AG04449 (cell line): ENCODE measurements at places on chromosomes 5 and 9.

DNA sequence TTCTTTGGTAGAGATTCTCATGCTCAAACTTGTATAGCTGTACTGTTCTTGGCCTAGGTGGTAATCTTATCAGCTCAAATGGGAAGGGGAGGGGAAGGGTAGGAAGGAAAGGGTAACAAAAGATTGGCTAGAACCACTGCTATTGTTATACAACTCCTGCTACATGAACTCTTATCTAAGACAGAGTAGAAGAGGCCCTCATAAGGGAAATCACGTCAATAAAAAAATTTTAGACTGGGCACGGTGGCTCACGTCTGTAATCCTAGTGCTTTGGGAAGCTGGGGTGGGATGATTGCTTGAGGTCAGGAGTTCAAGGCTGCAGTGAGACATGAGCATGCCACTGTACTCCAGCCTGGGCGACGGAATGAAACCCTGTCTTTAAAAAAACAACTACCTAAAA lies 15.9 kb downstream of the STOM start:
- no peak for DNase-seq

- no peak for DNase-seq
Observed at GRCh38 chr9:135146766-135147473, 59.5 kb downstream of the OLFM1 start.

DNA sequence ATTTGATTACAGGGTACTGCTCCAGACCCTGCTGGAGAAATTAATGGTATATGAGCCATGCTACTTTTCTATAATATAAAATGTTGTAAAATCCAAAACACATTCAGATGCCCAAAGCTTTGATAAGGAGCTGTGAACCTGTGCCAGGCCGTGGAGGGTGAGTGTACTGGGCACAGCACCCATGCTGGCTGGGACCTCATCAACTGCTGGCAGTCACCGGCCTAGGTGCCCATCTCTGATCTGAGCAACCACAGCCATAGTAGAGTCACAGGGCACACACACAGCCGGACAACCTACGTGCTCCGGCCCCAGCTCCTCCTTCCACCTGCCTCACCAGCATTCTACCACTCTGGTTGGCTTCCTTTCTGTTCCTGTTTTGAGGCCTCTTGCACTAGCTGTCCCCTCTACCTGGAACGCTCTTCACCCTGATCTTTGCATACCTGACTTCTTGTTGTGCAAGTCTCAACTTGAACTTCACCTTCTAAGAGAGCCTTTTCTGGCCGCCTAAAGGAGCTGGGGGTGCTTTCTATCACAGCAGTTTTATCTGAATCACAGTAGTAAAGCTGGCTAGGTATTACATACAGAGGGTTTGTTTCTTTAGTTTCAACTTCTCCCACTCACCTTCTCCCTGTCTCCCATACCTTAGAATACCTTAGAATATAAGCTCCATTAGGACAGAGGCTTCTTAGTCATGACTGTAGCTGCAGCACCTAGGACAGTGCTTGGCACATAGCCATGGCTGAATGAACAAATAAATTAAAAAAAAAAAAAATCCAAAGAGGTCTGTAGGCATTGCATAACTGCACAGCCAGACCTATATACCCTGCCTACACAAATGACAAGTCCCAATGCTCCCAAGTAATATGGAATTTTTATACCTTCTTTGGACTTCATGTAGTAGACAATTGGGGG lies 51.7 kb downstream of the MED27 start:
- no peak for DNase-seq

DNA sequence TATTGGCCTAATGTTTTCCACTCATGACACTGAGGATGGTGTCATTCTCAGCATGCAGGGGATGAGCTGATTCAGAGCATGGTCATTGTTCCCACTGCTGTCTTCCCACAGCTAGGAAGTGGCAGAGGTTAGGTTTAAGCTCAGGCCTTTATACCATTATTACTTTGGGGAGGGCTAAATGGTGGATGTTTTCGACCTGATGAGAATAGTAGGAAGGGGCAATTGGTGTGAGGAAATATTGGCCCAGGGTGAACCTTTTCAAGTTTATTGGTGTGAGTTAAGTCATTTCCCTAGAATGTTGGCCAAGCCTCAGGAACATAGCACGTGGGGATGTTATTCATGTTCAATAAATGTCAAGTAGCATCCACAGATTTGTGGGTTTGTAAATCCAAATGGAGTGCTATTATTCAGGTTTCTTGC lies 59.6 kb downstream of the ARHGAP26 start:
- no peak for DNase-seq

DNA sequence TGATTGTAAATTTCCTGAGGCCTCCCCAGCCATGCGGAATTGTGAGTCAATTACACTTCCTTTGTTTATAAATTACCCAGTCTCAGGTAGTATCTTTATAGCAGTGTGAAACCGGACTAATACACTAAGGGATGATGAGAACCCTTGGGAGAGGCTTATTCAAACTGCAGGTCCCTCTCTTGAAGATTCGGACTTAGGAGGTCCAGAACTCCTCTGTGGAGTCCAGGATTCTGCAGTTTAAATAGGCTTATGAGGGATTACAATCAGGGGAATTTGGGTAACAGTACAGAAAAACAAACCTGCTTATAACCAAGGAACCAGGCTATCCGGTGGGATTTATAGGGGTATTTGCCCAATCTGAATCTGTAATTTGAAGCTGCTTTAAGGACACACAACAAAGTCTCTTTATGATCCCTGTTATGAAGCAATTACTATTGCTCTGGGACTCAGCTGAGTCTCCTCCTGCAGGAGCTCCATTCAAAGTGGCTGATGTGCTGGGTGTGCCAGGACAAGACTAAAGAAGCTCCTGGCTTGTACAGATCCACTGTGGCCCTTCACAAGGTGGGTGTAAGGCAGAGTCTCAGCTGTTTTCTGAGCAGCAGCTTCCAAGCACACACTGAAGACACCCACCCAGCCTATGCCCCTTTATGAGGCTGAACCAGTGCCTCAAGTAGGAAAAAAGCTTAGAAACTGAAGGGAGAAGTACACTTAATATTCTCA lies 41.8 kb upstream of the LHFPL2 start:
- no peak for DNase-seq

DNA sequence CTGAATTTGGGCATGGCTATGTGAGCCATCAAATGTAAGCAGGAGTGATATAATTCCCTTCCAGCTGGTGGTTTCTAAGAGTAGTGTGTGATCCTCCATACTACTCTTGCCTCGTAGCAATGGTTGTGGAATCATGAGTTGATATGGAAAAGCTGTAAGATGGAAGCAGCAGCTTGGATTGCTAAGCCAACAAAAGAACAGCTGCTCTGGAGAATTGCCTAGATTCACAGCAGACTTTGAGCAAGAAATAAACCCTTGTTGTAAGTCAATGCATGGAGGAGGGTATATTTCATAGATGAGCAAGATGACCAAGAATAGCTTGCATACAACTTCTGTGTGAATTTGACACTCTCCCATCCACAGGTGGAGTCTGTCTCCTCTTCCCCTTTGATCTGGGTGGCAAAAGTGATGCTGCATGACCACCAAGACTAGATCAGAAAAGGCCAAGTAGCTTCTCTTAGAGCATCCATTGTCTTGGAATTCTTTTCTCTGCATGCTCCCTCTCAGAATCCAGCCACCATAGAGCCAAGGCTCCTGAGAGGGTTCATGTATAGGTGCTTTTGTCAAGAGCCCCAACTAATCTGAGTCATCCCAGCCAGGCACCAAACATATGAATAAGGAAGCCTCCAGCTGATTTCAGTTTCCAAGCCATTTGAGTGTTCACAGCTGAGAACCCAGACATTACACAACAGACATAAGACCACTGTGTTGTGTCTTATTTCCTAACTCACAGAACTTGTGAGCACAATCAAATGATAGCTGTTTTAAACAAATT lies 79.0 kb downstream of the PRLR start:
- DNase-seq, result no peak
